ENCODE measurements at places on chromosomes 7 and 10. TPM values are rescaled to one million over a fixed set of nuclear protein-coding genes. Genes with fewer than 3 reads are reported as not detected.

Gene TRIM4
- total RNA-seq = 12.7 TPM

Gene TMEM139
- 3.0 TPM for total RNA-seq

Gene CCDC172
- not detected for total RNA-seq

Gene DPYSL4
- 18.4 TPM for total RNA-seq

Gene CDK6
- total RNA-seq = 136 TPM

Gene TFEC
- total RNA-seq = 0.07 TPM

Gene RNF32
- not detected for total RNA-seq

GRCh38 chr10:26441491-26442214, 3.5 kb downstream of the APBB1IP start:
- DNase-seq = peak; percentile 64

DNA sequence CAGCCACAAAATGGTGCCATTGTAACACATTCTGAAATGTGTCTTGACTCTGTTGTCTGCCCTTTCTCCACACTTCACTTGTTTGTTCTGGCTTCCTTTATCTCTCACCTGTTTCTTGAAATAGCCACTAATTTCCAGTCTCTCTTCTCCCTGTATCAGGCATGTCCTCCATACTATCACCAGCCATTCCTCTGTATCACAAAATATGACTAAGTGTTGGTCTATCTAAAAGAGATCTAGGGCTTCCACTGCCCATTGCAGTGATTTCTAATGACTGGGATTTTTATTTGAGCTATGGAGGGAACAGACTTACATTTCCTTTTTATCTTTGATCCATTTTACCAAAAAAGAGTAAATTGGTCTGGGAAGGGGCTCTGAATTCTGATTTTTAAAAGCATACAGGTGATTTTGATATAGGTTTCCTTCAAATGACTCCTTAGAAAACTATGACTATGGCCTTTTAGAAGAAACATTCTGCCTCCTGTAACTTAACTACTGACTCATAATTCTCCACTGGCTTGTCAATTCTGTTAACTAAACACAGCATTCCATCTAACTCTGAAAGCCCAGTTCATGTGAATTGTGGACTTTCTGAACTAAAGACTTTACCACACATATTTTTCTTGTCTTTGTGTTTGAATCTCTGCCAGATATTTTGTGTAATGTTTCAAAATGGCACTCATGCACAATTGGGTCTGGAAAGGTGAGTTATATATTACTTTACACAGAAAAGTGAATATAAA, 1121.4 kb downstream of the XPNPEP1 start:
- DNase-seq = peak; percentile 27

DNA sequence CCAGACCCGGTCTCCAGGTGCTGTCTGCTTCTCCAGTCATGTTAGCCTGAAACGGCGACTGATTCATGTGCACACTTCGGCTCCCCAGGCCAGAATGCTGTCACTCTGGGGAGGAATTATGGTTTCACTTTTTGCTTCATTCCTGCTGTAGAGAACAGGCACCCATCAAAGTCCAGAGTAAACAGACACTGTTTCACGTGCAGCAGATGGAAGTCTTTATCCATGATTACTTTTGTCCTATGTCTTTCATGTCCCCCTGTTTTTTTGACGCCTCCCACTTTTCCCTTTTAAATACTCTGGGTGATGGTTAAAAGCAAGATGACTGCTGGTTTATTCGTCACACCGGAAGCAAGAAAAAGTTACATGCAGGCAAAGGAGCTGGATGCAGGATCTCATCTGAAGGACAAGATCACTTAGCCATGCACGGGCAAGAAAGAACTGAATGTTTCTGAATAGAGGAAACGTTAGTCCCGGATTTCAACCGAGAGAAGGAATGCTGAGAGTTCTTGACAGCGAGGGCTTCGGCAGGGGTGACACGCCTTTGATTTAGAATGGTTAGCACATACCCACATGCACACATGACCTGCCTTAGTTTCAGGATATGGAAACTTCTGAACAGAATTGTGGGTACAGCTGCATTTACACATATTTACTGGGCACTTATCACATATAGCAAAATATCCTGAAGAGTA, 250.0 kb upstream of the KLF6 start:
- peak; percentile 47 for DNase-seq

DNA sequence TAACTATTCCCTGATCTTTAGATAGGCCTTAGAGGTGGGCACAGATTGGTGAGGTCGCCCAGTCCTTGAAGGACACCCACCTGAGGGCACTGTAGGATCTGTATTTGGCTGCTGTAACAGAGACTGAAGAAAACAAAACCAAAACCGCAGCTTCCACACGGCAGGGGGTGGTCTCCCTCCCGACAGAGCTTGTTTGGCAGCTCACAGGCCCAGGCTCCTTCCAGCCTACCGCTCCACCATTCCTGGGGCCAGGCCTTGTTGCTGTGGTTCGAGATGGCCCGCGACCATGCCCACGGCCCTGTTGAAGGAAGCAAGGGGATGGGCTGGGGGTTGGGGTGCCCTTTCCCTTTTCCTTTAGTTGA, 30.4 kb downstream of the ZNF783 start:
- DNase-seq = no peak

GRCh38 chr10:3801558-3802192, 16.7 kb upstream of the KLF6 start:
- DNase-seq = no peak

- peak; percentile 4 for DNase-seq
These were observed 27.9 kb upstream of the GATA3 start for GRCh38 chr10:8026349-8027259.

DNA sequence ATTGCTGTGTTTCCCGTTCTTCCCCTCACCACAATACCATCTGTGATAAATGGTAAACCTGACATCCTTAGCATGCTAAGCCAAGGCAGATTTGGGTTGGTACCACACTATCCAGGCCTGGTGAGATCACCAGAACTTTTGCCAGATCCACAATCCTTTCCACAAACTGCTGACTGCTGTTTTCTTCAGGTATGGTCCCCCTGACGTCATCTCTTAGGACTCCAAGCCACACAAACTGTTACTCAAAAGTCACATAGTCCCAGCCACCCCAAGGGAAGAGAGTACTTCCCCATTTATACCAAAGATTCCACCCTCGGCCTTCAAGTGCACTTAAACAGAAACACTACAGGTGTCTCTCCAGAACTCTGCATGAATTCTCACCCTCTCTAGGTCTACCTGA, 34.8 kb downstream of the SLC25A13 start:
- DNase-seq = no peak

DNA sequence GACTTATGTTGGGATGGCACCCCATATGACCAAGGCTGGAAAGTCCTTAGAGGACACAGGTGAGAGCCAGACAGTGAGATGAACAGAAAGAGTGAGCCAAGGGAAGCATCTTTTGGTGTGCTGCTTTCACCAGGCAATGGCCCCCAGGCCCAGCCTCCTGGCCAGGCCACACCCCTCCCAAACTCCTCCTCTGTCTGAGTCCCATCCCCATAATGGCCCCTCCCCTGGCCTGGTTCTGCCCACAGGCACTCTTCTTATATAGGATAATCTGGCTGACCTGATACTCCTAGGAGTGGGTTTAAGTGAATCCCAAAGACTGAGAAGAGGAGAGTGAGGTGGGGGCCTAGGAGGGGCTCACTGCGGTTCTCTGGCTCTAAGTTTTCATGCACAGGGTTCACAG, 252.5 kb downstream of the RPS24 start:
- no peak for DNase-seq

GRCh38 chr10:43386981-43387677, 15.7 kb downstream of the FXYD4 start:
- no peak for DNase-seq

GRCh38 chr7:128166603-128167041, 74.5 kb upstream of the LEP start:
- DNase-seq = no peak

- DNase-seq = no peak
These were observed 54.5 kb downstream of the NRP1 start for GRCh38 chr10:33279811-33280602.

- peak; percentile 8 for DNase-seq
These were observed 724 bp downstream of the CAPZA2 start for GRCh38 chr7:116862951-116863670.

GRCh38 chr10:131858583-131859340, 42.0 kb upstream of the PPP2R2D start:
- DNase-seq = no peak

DNA sequence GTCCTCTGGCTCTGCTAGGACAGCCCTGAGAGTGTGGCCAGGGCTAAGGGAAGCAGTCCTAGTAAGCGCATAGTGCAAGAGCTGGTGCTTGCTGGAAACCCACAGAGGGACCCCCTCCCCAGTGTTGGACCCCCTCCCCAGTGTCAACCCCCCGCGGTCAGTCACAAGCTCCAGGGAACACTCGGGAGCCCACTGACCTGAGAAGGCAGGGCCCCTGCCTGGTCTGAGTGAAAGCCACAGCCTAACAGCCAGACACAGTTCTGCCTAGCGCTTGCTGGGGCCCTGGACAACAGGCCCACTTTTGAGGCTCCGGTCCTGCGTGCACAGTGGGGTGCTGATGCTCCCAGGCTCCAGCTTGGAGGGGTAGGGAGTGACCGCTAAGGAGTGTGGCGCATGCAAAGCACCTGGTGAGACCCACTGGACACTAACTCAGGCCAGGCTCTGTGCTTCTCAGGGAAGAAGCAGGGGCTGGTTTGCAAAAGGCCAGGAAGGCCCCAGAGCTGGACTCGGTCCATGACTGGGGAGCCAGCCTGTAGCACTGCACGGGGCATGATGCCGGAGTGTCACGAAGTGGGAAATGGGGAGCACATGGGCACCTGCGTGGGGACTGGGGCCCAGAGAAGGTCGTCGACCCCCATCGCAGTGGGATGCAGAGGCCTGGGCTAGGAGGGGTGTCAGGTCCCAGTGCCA, 175.8 kb upstream of the PPP2R2D start:
- DNase-seq = no peak

GRCh38 chr7:2808891-2809665, 35.0 kb downstream of the GNA12 start:
- DNase-seq = no peak

- DNase-seq = no peak
These were observed 2.4 kb downstream of the CCDC71L start for GRCh38 chr7:106658316-106659165.

DNA sequence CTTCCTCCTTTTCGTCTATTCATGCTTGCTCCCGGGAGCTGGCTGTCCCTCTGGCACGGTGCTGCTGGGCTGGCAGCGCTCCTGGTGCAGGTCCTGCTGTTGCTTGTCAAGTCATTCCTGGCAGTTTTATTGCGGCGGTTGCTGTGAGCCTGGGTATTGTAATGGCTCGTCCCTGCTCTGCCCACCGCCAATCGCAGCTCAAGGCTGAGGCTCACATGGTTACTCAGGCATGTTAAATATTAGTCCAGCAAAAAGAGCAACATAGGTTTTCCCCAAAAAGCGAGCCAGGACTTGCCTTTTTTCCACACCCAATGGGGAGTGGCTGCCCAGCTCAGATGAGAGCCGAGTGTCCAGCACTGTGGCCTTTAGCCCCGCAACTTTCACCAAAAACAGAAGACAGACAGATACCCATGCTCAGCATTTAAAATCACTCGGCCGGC, 492.9 kb upstream of the FOXK1 start:
- DNase-seq = peak; percentile 83

DNA sequence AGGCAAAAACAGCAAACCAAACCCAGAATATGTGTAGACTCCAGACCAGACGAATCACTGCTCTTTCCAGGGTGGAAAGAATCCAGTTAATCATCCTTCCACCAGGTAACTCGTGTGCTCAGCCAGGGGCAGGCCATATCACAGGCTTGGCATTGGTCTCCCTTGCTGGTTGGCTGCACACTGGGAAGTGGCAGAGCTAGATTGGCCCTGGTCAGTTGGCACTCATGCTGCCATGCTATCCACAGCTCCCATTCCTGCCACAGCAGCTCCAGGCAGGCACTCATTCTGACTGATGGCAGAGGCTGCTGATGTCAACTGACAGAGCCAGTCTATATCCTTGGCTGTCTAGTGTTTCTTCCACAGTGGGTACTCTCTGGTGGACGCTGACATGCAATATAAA, 9.7 kb upstream of the GDF10 start:
- no peak for DNase-seq

DNA sequence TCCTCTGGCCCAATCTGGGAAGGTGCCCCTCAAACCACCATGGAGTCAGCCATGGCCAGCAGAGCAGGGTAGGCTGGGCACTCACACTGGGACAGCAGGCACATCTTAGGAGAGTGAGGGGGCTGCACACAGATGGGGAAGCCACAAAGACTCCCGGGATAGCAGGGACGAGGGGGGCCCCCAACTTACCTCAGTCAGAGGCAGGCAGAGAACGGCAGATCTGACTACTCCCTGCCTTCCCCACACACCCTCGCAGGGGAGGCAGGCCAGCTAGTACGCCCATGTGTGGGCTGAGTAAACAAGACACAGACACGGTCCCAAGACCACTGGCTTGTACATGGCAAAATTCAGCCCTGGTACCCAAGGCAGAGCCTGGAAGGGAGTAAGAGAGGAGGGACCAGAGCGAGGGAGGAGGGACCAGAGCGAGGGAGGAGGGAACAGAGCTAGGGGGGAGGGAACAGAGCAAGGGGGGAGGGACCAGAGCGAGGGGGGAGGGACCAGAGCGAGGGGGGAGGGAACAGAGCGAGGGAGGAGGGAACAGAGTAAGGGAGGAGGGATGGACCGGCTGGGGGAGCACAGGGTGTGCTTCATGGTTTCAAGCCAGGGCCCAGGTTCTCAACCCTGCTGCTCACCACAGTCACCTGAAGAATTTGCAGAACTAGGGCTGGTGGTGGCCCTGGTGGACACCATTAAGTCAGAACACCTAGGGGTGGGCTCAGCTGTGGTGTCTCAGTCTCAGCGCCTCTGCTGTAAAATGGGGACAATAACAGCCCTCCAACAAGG, 73.8 kb downstream of the RGS10 start:
- DNase-seq = no peak

DNA sequence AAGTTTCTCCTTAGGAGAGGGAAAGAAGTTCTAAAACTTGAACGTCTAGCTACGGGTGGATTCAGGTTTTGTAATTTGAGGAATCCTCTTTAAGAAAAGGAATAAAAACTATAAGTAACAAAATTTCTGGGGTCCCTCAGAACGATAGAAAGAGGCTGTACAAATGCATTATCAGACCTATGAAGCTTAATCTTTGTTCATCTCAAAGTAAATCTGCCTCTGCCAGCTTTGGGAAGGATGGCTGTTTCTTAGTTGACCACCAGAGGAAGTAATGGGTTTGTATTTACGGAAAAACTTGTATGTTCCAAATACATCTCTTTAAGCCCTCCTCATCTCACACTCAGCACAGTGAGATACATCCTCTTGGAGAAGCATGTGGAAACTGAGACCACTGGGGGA, 864 bp downstream of the PSTK start:
- peak; percentile 26 for DNase-seq

DNA sequence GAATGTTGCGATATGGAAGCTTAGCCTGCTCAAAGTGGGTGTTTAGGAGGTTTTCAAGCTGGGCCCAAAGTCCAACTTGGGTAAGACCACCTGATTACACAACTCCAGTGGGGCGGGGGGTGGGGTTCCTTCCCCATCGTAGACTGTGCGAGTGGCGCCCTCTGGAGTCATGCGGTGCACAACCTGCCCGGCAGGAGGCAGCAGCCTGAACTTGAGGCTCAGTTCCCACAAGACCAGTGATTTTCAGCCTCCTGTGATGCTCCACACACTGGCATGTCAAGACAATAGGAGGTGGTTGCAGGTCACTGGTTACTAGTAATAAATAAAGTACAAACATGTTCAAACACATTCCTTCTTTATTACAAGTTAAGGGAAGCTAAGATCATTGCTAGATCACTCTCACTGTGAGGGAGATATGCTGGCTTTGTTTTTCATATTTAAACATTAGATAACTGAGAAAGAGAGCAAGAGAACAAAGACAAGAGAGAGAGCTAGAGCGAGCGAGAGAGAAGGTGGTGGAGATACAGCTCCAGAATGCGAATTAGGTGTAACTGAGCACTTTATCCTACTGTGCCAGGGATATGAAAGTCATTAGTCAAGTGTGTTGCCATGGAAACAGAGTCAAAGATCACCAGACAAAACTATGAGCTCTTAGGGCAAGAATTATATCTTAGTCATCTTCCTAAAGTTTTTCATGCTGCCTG, 97.4 kb upstream of the BMPER start:
- DNase-seq = peak; percentile 83

Data from A172 (cell line).